GM06990 (cell line): ENCODE measurements at places on chromosomes 11 and 22.
A peak's percentile ranks its signal among the peaks of the same experiment; 100 is the strongest.

GRCh38 chr11:120068114-120068573 lies 69.8 kb downstream of the TRIM29 start:
- DNase-seq: no peak

- no peak for DNase-seq
Measured at GRCh38 chr11:108508653-108509593, 10.7 kb upstream of the POGLUT3 start.

DNA sequence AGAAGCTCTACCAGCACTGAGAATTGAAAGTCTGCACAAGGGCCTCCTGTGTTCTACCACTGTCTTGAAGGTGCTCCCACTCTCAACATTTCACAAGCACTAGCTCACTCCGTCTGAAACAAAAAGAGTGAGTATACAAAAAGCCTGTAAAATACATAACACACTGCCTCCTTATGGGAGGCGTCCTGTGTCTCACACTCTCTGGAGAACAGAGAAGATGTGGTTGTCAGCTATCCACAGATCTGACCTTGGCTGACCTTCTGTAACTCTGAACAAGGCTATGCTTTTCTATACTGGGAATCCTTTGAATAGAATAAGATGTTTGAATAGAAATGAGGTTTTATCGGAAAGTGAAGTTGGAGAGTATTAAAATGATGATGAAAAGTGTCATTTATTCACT lies 171.3 kb upstream of the TMEM45B start:
- DNase-seq: no peak

- no peak for DNase-seq
Measured at GRCh38 chr11:6625832-6626420, 6.7 kb upstream of the TPP1 start.

DNA sequence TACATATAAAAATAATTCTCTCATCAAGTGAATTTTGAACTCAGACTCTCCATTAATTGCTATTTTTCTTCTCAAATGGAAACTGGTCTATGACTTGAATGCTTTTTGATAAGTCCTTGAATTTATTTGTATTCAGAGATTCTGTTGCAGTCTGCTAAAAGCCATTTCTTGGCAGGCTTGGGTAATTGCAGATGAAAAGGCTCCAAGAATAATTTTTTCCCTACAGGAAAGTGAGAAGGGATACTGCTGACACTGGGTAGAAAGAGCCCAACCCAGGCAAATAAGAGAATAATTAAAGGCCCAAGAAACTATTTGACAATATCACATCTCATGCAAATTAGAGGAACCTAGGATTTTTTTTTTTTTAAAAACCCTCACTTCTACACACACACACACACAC lies 246.5 kb upstream of the DDI1 start:
- DNase-seq: no peak

DNA sequence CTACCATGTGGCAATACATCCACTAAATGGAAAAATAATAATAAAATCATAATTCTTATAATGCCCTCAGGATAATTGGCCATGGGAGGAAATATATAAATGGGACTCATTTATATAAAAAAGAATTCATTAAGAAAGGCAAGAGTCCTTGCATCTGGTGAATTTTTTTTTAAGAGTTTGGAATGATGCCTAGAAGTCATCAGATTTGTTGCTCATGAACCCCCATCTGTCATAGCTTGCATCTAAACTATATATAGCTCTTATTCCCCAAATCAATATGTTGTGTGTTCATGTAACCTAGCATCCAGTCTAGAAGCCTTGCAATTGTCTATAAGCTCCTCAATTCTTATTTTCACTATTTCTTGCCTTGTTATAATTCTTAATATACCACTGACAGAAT lies 75.9 kb downstream of the CADM1 start:
- DNase-seq: no peak

GRCh38 chr11:31968461-31969358 lies 122.2 kb upstream of the RCN1 start:
- DNase-seq: no peak

DNA sequence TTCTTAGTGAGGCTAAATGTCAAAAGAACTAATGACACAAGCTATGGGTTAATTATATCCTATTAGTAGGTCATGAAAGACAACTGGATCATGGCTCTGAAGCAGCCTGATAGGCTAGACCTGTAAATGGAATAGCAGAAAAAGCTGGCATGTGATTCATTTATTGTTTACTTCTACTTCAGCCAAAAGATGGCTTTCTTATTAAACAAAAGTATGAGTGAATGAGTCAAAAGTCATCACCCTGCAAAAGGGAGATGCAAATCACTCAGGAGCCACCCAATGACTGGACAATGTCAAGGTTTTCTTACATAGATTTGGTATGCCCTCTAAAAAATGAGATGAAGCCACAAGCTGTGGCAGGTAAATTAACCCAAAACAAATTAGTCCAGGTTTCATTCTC lies 138.0 kb downstream of the TRPC6 start:
- DNase-seq: no peak

- no peak for DNase-seq
Measured at GRCh38 chr11:45500451-45500850, 165.0 kb downstream of the CHST1 start.

DNA sequence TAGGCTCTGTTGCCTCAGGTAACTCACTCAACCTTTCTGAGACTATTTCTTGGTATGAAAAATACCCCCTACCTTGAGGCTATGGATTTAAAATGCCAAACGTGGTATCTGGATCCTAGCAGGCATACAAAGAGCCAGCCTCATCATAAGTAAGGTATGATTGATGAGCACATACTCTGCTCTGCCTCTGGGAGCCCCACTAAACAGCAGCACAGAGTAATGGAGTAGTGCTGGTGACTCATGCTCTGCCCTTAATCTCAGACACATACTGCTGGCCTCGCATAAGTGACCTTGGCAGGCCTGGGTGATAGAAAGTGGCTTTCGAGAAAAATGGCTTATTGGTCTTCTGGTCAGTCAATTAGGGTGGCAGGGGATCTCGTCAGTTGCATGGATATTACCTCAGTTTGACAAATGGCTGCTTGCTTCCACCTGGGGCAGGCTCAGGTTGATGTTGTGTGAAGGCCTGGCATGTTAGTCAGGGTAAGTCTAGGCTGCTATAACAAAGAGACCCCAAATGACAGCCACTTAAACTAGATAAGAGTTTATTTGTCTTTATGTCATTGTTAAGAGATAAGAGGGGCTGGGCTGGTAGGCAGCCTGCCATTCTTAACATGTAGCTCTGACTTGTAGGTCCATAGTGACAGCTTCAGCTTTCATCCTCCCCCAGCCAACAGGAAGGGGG lies 15.2 kb upstream of the SLC6A5 start:
- DNase-seq: no peak

DNA sequence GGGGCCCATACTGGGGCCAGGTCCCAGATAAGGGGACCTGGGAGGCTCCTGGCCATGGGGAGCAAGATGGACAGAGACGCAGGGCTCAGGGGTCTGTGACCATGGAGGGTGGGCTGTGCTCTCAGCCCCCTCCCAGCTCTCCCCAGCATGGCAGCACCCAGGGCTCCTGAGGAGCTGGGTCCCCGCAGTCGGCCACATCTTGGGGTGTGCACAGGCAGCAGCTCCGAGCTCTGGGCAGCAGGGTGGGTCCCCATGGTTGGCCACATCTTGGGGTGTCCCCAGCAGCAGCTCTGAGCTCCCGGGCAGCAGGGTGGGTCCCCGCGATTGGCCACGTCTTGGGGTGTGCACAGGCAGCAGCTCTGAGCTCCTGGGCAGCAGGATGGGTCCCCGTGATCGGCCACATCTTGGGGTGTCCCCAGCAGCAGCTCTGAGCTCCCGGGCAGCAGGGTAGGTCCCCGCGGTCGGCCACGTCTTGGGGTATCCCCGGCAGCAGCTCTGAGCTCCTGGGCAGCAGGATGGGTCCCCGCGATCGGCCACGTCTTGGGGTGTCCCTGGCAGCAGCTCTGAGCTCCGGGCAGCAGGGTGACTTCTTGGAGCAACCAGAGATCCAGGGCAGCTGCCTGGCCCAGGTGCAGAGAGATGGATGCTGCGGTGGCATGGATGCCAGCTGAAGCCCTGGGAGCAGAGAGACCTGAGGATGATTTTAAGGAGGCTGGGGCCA lies 18.3 kb upstream of the MUC5B start:
- DNase-seq: peak; percentile 3

- no peak for DNase-seq
Measured at GRCh38 chr11:35927682-35928081, 16.2 kb upstream of the LDLRAD3 start.

DNA sequence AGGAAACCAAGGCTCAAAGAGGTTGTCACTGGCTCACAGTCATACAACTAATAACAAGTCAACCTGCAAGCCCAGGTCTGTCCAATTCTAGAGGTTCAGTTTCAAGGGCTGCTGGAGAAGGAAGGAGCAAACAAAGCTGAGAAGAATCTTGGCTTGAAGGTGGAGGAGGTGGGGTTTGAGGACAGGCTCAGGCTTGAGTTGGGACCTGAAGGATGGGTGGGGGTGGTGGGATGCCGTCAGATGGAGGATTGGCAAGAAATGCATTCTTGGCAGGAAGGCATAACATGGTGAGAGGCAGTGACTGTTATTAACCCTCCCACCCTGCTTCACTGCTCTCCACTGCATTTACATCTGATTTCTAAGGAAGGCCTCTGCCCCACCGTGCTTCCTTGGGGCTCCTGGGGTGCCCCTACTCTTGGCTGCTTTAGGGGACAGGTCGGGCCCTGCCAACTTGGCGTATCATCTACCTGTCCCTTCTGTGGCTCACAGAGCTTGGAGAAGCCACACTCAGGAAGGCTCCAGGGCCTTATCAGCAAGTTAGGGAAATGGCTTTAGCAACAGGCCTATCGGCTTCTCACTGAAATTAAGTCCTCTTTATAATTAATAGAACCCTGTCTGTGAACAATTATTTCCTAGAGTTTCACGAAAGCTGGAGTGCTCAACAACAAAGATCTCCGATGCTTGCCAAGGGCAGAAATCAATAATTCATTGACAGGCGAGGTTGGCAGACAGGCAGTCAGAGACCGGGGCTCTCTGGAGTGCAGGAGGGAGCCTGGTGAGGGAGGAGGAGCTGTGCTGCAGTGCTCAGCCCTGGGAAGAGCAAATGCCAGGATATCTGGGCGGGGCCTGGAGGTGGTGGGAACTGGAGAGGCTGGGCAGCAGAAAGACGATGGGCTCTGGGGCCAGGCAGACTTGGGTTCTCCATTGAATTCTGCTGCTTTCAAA lies 84.9 kb upstream of the NARS2 start:
- no peak for DNase-seq

- DNase-seq: no peak
Measured at GRCh38 chr22:50695421-50696250, 23.0 kb downstream of the SHANK3 start.

DNA sequence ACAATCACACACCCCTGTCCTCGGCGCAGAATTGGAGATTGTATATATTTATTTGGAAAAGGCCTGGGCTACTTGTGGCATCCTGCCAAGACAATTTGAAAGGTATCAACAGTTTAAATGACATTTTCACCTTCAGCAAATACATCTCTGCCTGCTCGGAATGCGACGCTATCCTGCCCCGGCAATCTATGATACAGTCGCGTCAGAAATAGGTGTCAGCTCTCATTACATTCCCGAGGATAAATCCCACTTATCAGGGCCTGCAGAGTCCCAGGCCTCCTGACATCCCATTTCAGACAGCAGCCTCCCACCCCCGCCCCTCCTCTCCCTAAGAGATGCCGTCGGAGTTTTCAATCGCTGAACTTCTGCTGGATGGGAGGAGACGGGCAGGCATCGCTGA lies 114.7 kb downstream of the BRD1 start:
- no peak for DNase-seq

- DNase-seq: peak; percentile 57
Measured at GRCh38 chr11:120612513-120613263, 101.1 kb downstream of the GRIK4 start.

DNA sequence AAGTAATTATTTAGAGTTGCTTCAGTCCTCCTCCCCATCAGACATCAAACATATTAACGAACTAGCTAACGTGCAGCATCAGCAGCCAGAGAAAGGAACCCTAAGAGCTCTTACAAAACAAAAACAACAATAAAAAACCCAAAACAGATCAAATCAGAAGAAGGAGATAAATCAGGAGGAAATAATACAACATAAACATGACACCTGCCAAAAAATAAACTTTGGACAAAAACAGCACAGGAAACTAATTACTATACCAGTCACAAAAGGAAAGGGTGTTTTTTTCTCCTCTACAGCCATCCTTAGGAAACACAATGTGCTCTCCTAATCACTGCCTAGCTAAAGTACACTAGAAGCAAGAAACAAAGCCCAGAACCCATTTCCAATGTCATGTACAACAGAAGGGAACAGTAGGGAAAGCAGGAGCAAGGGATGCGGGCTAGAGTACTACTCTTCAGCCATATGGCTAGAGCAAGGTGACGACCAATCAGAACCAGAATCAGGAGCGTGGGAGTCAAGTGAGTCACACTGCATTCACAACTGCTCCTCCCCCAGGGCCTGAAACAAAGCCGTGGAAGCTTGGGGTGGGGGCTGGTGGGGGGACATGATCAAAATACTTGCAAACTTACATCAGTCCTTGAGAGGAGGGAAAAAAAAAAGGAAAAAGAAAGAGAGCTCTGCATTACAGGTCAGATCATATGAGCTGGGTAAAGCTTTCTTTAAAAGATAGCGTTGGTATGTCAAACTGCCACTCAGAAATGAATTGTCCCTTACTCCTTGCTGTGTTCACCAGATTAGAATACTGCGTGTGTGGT lies 60.4 kb downstream of the LARGE2 start:
- no peak for DNase-seq

GRCh38 chr11:109752212-109752825 lies 330.3 kb downstream of the C11orf87 start:
- no peak for DNase-seq

DNA sequence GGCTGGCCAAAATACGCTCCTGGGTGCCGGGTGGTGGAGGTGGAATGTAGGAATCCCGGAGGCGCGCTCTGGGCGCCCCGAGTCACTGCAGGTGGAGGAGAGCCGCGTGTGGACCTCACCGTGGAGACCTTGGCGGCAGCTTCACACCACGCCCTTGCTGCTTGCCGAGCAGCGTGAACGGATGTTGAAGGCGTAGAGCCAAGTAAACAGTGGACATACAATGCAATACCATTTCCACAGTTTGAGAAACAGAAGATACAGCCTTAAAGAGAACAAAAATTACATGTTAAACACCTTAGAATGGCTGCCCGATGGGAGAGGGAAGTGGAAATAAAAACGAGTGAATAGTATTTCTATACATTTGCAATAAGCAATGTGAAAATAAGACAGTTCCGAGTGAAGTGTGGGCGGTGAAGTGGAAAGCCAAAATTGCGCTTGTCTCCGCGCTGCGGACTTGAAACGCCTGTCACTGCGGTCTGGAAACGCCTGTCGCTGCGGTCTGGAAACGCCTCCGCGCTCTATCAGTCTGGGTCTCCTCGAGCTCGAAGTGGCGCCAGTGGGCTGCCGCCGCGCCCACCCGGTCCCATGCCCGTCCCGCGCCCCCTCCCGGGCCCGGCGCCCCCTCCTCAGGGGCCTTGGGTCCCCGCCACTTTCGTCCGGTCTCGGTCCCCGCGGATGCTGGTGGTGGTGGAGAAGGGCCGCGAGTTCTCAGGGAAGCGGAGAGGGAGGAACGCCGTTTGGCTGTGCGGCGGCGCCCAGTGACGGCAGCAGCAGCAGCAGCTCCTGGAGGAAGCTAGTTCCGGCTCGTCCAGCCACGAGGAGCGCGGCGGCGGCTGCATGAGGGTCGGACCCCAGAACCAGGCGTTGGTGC lies 1.6 kb downstream of the NCR3LG1 start:
- peak; percentile 39 for DNase-seq
